IMR-90 (cell line): ENCODE measurements at places on chromosomes 1 and 21.

GRCh38 chr1:93993731-93994130, 84.5 kb upstream of the GCLM start:
- DNase-seq, result no peak

GRCh38 chr21:41018431-41018830, 149.5 kb upstream of the BACE2 start:
- DNase-seq, result no peak

GRCh38 chr1:67735806-67736627, 51.0 kb downstream of the GADD45A start:
- DNase-seq, result peak; percentile 96

GRCh38 chr1:230170153-230170547, 103.1 kb downstream of the GALNT2 start:
- no peak for DNase-seq

GRCh38 chr1:176994931-176995596, 169.4 kb downstream of the ASTN1 start:
- DNase-seq, result no peak

DNA sequence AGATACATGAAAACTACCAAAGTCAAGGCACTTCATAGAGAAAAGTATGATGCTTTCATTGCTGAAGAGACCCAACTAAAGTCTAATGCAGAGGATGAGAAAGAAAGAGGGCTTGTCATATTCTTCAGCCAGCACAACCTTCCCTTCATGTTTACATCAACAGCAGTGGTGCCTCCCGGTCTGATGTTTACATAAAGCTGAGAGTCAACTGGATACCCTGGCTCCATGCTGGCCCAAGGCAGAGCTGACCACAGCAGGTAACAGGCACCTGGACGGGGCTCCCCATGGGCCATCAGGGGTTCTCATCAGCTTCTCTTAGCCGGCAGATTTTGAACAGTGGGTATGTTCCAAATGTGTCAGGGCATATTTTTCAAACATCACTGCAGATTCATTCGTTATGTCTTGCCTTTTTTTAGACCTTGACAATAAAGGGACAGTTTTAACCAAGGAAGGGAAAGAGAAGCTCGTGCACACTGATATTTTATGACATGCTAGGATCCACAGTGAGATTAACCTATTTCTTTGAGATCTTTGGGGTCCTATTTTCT, 117.1 kb downstream of the NRIP1 start:
- no peak for DNase-seq

GRCh38 chr1:33502726-33503125, 30.3 kb downstream of the ZSCAN20 start:
- DNase-seq, result peak; percentile 49

GRCh38 chr21:27741736-27742135, 774.8 kb upstream of the ADAMTS5 start:
- DNase-seq, result no peak

- no peak for DNase-seq
Observed at GRCh38 chr1:63126104-63126503, 196.3 kb upstream of the FOXD3 start.

GRCh38 chr1:17596651-17597509, 57.4 kb downstream of the ARHGEF10L start:
- no peak for DNase-seq

DNA sequence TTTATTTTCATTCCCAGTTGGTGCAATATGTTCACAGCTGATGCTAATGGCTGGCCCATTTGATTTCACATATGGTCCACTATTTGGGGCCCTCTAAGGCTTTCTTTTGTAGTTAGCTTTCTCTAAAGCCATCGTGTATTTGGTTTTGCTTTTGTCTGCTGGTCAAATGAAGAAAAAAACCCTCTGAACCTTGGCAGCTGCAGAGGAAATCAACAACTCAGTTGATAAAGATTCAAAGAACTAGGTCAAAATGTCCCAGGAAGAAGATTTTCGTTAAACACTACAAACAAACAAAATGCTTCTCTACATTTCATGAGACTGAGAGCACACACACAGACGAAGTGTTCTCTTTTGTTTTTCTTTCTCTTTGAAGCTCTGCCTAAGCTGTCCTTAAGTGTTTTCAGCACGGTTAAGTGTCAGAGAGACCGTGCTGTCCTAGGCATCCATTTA, 655.0 kb downstream of the RWDD3 start:
- no peak for DNase-seq

GRCh38 chr1:208652296-208653160, 408.3 kb upstream of the PLXNA2 start:
- DNase-seq, result peak; percentile 66

DNA sequence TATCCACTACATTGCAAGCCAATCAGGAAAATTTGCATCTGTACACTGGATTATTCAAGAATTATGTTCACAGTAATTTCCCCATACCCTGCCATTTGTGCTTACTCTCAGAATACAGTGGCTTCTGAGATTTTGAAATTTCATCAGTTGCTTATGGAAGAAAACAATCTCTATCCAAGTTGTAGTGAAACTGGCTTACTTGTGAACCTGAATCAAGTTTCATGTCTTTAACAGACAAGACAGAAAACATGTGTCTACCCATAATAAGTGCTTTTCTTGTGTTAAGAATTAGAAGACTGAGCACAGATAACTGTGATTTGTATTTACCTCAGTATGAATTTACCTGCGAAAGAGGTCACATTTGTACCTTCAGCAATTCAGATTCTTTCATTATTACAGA, 672.7 kb upstream of the ADGRL2 start:
- DNase-seq, result no peak

DNA sequence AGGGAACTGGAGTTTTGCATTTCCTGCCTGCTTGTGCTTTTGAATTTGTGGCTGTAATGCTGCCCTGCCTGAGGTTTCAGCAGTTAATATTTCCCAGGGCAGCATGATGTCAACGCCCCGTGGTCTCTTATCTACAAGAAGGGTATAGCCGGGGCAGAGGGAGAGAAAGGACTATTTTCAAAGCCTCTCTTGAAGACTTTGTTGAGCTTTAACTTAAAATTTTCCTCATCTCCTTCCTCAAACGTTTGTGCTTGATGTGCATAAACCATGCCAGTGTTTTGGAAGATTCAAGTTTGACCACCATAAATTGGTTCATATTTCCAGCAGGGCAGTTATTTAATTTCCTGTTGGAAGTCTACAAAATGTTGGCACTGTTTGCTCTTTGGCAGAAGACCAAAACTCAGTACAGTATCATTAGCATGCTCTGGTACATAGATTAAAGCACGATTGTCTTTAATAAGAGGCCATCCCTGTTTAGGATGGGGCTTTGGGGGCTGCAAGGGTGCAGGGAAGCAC, 43.4 kb downstream of the ROR1 start:
- peak; percentile 33 for DNase-seq

- peak; percentile 76 for DNase-seq
Observed at GRCh38 chr1:172980456-172980855, 70.3 kb downstream of the TNFSF18 start.

GRCh38 chr1:67316918-67317317, 9.2 kb downstream of the IL12RB2 start:
- DNase-seq, result no peak

DNA sequence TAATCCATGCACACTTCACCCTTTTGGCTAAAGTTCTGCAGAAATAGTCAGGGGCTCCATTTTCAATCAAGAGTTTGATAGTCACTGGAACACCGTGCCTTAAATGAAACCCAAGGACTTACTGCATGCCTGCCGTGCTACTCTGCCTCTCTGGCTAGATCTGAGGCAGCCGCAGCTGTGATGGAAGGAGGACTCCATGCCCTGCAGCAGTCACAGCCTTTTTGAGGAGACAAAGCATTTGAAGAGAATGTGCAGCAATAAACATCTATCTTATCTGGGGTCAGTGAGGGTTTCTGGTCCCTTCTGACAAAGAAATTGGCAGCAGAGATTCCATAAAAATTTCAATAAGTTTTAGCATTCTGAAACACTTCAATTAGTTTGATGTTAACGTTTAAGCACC, 78.0 kb downstream of the BCAR3 start:
- no peak for DNase-seq

DNA sequence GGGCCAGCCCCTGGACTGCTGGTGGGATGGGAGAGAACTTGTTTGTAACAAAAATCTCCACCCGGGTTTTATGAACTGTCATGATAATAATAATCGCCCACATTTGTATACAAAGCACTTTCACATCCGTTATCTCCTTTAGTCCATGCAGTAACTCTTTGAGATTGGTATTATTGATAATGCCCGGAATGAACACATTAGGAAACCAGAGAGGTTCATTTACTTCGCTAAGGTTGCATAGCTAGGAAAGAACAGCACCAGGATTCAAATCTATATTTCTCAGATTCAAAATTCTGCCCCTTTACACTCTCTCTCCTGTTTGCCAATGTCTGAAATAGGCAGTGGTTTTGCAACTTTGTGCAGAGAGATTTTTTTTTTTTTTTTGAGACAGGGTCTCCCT, 131.4 kb downstream of the FOXD2 start:
- no peak for DNase-seq

- DNase-seq, result no peak
Observed at GRCh38 chr1:39876144-39876543, 7.2 kb downstream of the TRIT1 start.

DNA sequence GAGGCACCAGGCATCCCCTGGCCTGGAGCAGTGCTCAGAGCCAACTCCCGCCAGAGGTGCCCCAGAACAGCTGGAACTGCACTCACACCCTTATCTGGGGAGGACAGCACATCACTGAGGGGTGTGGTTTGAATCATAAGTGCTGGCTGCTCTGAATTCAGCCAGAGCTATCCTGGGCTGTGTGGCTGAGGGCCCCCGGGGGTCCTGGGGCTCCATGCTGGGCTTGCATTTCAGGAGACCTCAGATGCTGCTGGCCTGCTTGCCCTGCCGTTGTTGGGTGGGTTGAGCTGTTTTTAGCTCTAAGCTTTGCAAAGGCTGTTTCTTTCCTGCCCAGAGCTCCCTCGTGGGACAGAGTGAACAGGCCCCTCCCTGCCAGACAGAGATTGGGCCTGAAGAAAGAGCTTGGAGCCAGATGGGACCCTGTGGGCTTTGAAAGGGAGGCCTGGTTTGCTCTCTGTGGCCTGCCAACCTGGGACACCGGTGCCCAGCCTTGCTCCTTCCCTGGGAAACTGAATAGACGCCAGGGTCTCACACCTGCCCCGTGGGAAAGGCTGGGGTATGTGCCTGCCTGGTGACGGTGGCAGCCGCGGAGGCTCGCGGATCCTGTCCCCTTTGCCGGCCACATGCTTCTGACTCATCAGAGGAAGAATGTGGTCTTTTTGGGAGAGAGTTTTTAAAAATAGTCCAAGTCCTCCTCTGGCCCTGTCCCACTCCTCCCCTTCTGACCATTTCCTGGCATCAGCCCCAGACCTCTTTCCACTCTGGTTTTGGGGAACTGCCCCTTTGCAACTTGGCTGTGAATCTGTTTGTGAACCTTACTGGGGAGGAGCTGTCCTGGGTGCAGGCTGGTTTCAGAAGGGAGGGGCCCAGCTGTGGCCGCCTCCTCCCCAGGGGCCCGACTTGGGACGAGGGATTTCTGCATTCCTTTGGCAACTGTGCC, 30.0 kb downstream of the ARHGEF10L start:
- peak; percentile 84 for DNase-seq

DNA sequence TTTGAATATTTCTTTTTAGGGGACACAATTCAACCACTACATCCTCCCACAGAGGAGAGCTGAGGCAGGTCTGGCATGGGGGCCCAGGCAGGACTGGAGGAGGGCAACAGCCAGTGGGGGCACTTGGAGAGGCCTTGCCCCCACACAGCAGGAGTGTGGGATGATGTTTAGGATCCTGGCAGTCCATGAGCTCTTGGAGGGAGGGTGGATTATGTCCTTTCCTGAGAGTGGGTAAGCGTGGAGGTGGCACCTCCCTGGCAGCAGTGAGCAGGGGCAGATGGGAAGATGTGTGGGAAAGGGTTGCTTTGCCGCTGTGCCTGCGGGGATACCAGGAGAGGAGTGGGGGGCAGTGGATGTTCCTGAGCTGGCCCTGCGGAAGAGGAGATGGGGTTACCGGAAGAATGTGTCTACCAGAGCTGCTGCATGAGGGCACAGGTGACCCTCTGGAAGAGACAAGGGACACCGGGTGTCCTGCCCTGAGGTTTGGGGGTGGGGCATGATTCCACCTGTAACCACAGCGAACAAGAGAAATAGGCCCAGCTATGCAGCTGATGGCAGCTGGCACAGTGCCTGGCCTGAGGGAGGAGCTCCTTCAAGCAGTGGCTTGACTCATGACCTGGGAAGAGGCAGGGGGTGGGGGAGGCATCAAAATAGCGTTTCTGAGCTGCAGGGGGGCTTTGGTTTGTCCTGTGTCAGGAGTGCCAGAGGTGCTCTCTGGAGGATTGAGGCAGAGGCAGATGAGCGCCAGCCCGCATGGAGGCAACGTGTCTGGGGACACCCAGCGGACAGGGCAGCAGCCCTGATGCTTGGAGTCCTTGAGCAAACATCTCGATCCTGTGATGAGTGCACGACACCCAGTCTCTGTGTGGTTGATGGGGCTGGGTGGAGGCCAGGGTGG, 123.9 kb upstream of the TMPRSS2 start:
- no peak for DNase-seq

DNA sequence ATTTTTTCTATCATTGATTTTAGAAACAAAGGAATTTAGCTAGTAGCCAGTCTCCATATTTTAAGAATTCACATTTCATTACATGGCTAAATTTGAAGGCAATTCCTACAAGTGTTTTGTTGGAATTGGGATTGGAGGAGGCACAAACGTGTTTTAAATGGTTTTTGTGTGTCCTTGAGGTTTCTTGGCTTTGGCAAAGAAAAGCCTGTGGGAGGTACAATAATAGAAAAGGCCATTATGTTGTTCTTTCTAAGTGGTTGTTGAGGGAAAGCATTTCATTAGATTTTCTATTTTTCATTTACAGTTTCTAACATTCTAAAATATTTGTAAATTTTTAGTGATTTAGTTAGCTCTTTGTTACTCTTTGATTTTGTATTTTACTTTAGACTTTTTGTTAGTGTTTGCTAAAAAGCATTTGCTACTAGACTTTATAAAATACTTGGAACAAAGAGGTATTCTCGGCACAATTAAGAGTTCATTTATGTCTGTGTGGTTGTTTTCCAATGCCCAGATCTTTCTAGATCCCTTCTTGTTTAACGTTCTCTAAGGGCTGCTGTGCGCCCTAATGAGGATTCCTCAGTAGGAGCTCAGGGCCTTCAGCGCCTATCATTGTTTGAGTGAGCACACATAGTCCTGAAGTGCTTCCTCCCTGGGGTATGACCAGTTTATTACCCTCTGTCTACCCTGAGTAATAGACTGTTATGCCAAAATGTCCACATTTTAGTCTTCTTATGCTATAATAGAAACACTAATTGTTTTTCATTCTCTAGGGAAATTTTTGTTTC, 70.0 kb upstream of the KIAA1614 start:
- DNase-seq, result peak; percentile 19

- peak; percentile 71 for DNase-seq
Observed at GRCh38 chr21:34974162-34974981, 74.7 kb downstream of the RUNX1 start.

GRCh38 chr1:192993426-192994085, 65.6 kb downstream of the UCHL5 start:
- DNase-seq, result peak; percentile 63

GRCh38 chr1:109532365-109533136, 7.1 kb upstream of the GPR61 start:
- DNase-seq, result peak; percentile 68

DNA sequence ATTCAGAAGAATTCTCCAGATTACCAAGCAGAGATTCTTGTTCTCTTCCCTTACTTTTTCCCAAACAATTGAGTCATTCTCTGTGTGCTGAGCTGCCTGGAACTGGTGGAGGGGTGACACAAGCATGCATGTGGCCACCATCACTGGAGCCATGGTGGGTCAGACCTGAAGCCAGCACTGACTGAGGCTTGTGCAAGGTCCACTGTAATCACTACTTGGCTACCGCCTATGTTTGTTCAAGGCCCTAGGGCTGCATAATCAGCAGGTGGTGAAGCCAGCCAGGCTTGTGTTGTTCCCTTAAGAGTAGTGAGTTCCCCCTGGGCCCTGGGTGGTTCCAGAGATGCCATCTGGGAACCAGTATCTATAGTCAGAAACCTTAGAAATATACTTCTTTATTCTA, 183.8 kb downstream of the DNAH14 start:
- DNase-seq, result no peak
